ENCODE measurements at places on chromosomes 7 and 10. TPM values are rescaled to one million over a fixed set of nuclear protein-coding genes. Genes with fewer than 3 reads are reported as not detected.
A peak's percentile ranks its signal among the peaks of the same experiment; 100 is the strongest.

GRCh38 chr10:112265745-112266144 is 17.5 kb upstream of the TECTB start:
- DNase-seq = no peak

Gene SEMA4G
- total RNA-seq = 1.6 TPM

- no peak for DNase-seq
These were observed 28.1 kb upstream of the SFTPD start for GRCh38 chr10:79976999-79977398.

Gene UNCX
- not detected for total RNA-seq

Gene MYH16
- not detected for total RNA-seq

GRCh38 chr7:106681815-106682495 is 21.0 kb upstream of the CCDC71L start:
- no peak for DNase-seq

- no peak for DNase-seq
These were observed 17.9 kb upstream of the SMO start for GRCh38 chr7:129170441-129171021.

Gene ZSCAN25
- total RNA-seq = 8.3 TPM

Gene TSPAN14
- 41.2 TPM for total RNA-seq

Gene MINDY4
- total RNA-seq = 4.9 TPM

Gene DPYSL4
- 45.2 TPM for total RNA-seq

GRCh38 chr10:112507046-112507445 is 60.0 kb downstream of the VTI1A start:
- DNase-seq = no peak

- peak; percentile 75 for DNase-seq
These were observed 14.8 kb downstream of the PDAP1 start for GRCh38 chr7:99393355-99394187.

DNA sequence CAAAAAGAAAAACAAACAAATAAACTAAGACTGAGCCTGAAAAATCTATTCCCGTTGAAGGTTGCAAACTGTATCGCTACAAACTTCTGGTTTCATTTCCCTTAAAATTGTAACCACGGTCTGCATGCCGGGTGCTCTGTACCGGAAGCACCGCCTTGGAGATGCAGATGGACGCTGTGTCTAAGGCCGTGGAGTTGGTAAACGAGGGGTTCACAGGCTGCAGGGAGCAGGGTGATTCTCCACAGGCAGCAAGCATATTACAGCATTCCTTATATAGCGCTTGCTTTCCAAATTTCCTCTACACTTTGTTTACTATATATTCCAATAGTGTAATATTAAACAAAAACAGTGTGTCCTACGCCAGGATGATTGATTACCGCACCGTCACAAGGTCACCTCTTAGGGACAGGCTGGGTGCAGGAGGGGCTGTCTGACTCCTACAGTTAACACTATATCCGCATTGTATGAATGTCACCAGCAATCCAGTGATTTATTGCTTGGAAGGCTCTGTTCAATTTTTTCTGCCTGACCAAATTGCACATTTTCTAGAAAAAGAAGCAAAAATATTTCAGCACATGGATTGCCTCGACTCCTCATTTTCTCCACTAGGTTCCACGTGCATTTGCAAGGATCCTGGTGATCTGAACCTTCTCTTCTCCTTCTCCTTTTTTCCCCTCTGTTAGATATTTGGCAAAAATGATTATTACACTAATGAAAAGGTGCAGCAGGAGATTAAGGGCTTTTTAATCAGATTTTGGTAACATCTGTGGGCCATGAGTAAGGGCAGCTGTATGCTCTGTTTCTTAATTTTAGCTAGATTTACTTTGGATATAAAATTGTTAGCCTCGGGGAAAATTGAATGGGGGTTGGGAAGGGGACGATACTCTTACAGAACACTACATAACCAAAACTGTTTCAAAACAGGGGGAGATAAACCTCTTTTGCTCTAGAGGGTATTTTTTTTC is 325.8 kb upstream of the MGMT start:
- DNase-seq = no peak

DNA sequence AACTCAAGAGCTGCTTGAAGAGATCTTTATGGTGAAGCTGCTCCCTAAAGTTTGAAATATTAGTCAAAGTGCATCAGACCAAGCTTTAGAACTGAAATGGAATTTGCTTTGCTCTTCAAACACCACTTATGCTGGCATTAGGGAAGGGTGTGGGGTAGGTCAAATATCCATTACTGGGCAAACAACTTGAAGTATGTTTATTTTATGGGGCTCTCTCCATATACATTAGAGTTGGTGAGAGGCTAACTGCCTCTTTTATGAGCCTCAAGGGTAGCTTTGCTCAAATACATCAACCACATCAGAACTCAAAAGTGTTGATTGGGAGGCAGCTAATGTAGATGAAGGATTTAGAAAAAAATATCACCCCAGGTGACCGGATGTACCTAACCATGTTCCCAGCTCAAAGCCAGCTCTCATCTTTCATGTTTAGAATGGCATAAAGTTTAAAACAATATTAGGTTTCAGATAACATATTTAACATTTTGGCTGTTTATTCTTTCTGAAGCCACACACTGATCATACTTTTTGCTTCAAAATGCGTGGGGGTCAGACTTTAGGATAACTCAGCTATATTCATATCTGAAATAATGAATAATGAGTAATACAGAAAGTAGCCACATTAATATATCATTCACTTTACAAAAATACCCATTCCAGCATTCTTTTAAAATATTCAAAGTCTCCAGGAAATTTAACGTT is 318.6 kb downstream of the PTEN start:
- DNase-seq = no peak

DNA sequence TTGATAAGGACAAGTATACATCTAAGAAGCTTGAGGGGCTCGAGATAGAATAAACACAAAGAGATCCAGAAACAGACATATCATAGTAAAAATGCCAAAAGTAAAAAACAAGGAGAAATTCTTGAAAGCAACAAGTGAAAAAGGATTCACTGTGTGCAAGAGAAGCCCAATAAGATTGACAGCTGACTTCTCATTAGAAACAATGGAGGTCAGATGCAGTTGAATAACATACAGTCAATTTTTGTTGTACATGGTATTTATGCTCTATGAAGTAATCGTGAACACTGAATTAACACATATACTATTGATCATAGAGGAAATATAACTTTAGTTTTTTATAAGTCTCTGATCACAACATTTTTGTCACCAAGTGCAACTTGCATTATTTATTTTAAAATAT is 982.8 kb upstream of the SORCS1 start:
- DNase-seq = no peak

GRCh38 chr7:3879355-3880075 is 578.5 kb downstream of the SDK1 start:
- DNase-seq = peak; percentile 51

GRCh38 chr7:86667732-86668131 is 24.0 kb downstream of the GRM3 start:
- no peak for DNase-seq

DNA sequence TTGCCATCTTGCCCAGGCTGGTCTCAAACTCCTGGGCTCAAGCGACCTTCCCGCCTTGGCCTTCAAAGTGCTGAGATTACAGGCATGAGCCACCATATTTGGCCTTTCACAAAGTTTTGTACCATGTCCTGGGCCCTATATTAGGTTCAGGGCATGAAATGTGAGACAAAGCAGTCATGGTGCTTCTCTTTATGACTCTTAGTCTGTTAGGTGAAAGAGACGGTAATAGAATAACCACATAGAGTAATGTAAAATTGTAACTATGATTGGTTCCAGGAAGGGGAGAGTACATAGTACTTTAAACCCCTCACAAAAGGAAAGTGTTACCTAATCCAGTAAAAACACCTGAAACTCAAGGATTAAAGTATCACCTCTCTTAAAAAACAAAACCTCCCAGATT is 144.7 kb downstream of the SPAG6 start:
- DNase-seq = no peak

DNA sequence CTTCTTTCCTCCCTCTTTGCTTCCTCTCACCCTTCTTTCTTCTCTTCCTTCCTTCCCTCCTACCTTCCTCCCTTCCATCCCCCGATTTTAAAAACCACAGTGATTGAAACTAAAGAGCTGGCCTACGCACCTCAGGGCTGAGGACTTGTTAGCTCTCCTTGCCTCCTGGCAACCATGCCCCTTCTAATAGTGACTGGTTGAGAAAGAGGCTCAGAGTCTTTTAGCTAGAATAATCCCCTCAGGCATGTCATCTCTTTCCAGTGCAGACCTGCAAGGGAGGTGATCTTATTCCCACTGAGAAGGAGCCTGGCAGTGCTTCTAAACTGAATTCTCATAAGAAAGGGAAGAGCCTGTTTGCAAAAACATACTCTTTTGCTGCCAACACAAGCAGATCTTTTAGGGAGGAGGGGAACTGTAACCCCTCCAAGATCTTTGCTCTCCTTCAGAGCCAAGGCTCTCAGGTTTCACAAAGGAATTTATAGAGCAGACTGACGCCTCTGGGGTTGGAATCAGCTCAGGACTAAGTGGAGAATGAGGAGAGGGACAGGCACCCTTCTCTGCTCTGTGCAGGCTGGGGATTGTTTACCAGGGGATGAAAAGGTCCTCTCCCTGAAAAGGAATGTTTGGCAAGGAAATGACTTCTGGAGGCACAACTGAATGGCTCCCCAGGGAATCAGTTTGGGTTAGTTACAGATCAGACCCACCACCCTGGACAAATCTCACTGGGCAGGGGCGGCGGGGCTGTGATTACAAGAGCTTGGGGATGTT is 9.4 kb upstream of the ANKRD1 start:
- DNase-seq = no peak

Gene KIAA1549
- total RNA-seq = 2.5 TPM

DNA sequence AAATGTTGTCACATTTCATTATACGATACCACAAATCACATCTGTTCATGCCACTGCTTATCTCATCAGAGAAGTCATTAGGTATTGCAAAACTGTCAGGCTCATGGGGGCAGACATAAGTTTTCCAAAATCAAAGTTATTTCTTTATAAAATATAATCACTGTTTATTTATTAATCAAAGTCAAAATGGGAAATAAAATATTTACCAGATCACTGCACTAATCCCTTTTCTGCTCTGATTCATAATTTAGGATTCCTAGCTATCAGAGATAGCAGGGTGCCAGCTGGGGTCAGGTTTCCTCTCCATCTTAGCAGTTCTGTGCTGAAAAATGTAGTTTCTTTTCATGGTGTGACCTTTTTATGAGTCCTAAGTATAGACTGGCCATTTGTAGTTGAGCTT is 117.7 kb upstream of the LANCL2 start:
- no peak for DNase-seq

All from left ventricle myocardium superior (tissue), 1 donor.